Activated T-helper 2 cell treated with anti-CD3 and anti-CD28 coated beads, Interferon-gamma antibody, Interleukin-2, Interleukin-4, amounts not matched to agents 10 μg/mL and 5 μg/mL and 100 μg/mL, durations not matched to agents 14 hours and 24 hours and 36 hours (primary cell): ENCODE measurements at places on chromosomes 3 and 15.
A peak's percentile ranks its signal among the peaks of the same experiment; 100 is the strongest.

DNA sequence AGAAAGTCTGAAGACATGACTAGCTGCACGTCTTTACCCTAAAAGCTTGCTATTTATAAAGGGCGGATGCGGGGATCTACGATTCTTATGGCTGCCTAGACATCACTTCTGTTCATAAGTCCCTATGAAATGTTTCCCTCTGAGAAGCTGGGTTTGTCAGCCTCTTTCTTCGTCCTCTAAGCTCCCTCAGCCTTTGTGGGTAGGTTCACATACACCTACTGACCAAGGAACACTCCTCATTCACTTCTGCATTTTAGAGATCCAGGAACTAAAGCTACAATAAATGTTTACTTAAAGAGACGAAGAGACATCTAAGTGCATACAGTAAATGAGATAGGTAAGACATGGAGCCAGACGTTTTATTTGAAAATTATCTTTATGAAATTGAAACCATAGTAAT lies 16.7 kb upstream of the RAMAC start:
- DNase-seq: no peak

- DNase-seq: no peak
These were observed 47.5 kb upstream of the SSR3 start for GRCh38 chr3:156602424-156602823.

- DNase-seq: no peak
These were observed 5.4 kb downstream of the ISL2 start for GRCh38 chr15:76342058-76342381.

DNA sequence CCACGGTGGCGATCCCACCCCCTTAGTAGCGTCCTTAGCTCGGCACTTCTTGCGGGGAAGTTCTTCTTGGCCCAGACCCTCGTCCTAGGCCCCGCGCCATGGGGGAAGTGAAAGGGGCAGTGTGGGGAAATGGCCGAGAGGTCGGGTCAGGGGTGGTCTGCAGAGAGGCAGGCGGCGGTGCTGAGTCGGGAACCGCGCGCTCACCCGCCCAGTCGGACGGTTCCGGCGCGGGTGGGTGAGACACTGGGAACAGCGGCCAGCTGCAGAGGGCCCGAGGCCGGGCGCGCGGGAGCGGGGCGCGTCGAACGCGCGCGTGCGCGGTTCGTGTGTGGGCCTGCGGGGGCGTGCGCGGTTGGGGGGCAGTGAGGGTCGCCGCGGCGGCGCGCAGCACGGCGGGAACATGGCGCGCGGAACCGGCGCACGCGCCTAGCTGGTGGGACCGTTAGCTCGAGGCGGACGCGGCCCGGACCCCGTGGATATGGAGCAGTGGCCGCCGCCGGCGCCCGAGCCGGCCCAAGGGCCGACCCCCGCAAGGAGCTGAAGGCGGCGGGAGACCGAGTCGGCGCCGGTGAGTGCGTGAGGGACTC lies 246.9 kb downstream of the GOLGA6L6 start:
- peak; percentile 8 for DNase-seq

DNA sequence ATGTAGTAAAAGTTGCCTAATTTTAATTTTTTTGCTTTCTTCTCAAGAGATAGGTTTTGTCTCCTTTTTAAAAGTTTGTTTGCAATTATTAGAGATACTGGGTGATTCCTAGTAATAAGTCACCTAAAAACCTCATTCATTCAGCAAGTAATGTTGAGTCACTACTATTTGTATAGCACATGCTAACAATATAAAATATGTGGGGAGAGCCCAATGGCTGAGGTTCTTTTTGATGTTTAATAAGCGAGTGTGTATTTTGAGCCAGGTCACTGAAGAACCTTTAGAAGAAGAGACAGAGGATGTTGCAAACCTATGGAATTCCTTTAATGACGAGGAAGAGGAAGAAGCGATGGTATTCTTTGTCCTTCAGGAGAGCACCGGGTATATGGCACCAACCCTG lies 123.7 kb upstream of the CHRM5 start:
- DNase-seq: no peak

- DNase-seq: no peak
These were observed 11.2 kb upstream of the ACTL6A start for GRCh38 chr3:179551349-179552105.

GRCh38 chr3:31770822-31771326 lies 210.2 kb downstream of the OSBPL10 start:
- DNase-seq: no peak

GRCh38 chr3:173371848-173372487 lies 25.6 kb upstream of the NLGN1 start:
- DNase-seq: no peak

GRCh38 chr3:195162033-195162669 lies 108.8 kb downstream of the XXYLT1 start:
- no peak for DNase-seq

DNA sequence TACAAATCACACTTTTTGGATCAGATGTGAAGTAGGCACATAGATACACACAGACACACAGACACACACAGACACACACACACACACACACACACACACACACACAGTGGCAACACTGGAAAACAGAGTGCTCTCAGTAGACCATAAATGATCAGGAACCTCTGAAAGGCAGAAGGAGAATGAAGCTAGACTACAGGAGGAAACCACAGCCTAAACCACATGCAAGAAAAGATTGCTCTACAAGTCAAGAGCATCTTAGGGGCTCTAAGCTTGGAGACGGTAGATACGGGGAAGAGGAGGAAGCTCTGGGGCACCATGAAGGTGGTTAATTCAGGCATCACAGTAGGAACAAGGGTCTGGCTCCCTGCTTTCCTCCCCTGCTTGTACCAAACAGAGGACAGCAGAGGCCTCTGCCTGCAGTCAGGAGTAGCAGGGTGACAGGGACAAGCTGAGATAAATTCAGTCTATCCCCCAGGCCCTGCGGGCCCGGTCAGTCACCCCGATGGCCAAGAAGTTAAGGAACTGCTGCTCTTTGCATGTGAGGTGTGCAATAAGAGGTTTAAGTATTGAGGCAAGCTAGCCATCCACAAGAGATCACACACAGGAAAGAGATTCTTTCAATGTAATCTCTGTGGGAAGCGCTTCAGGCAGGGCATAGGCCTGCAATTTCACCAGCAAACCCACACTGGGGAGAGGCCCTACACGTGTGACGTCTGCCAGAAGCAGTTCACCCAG lies 23.5 kb upstream of the ARPIN start:
- DNase-seq: peak; percentile 26

GRCh38 chr15:39554746-39555387 lies 26.0 kb upstream of the THBS1 start:
- no peak for DNase-seq

GRCh38 chr3:155629556-155629955 lies 115.3 kb downstream of the PLCH1 start:
- no peak for DNase-seq

- no peak for DNase-seq
These were observed 108.9 kb upstream of the TSC22D2 start for GRCh38 chr3:150299201-150299600.

DNA sequence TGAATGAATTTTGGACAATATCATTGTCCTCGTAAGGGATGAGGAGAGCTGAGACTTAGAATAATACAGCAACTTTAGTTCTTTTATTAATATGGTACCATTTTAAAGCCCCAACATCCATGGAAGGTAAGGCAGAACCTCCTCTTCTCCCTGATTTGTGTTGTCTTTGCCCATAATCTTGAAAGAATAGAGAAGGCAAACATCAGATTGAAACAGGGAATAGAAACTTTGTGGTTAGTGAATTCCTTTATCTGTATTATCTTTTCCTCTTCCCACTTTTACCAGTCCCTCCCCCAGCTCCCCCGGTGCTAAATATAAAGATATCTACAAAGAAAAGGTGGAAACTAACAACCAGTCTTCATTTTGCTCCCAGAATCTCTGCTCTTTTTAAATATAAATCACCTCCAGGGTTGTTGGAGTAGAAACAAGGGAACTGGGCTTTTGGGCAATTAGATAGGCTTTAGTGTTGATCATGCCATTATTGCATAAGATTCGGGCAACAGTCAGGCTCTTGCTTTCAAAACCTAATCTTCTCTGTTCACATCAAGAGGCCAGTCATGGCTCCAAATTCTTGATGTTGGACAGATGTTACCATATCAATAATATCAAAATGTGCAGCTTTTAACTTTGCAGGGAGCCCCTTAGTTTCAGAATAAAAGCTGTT lies 32.5 kb downstream of the ITPR1 start:
- DNase-seq: no peak

DNA sequence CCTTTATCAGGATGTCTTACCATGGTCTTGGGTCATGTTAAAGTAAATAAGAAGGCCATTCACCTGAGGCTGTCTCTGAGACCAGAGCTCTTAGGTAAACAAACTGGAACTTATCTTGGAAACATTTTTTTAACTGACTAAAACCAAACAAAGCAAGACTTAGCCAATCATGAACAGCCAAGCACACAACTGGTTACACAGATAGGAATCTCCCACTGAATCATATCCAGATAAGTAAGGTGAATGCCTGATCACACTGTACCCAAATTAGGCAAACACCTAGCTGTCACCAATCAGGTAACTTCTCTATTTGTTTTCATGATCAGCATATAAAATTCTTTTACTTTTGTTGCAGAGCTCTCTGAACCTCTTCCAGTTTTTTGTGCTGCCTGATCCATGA lies 205.4 kb downstream of the CNTN3 start:
- DNase-seq: no peak

DNA sequence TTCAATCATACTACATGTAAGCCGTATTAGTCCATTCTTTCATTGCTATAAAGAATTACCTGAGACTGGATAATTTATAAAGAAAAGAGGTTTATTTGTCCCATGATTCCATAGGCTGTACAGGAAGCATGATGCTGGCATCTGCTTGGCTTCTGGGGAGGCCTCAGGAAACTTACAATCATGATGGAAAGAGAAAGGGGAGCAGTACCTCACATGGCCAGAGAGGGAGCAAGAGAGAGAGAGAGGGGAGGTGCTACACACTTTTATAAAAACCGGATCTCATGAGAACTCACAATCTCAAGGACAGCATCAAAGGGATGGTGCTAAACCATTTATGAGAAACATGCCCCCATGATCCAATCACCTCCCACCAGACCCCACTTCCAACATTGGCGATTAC lies 14.3 kb upstream of the CLASP2 start:
- DNase-seq: no peak

GRCh38 chr15:33788906-33789540 lies 179.3 kb upstream of the CHRM5 start:
- no peak for DNase-seq

DNA sequence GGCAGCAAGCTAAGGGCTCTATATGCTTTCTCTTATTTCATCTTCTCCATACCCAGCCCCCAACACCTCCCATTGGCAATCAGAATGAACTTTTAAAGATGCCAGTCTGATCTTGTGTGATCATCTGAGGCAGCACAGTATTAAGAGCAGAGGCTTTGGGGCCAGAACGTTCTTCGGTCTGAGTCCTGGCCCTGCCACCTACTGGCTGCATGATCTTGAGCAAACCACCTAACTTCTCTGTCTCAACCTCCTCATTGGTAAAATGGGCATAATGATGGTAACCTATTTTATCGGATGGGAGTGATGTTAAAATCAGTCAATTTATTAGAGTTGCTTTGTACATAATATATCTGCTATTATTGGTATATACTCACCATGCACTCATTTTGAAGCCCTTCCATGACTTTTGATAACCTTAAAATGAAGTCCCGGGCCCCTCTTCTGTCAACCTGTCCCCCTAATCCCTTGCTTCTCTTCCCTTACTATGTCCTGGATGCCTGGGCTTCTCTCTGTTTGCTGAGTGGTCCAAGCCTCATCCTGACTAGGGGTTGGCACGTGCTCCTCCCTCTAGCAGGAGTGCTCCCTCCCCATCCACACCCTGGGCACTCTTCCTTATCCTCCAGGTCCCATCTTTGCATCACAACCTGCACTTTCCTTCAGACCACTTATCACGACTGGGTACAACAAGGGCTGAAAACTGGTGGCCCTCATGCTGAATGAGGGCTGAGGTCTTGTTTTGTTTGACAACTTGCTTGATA lies 6.3 kb downstream of the EFCAB12 start:
- no peak for DNase-seq

- DNase-seq: no peak
These were observed 38.8 kb downstream of the CPA3 start for GRCh38 chr3:148903941-148904340.

DNA sequence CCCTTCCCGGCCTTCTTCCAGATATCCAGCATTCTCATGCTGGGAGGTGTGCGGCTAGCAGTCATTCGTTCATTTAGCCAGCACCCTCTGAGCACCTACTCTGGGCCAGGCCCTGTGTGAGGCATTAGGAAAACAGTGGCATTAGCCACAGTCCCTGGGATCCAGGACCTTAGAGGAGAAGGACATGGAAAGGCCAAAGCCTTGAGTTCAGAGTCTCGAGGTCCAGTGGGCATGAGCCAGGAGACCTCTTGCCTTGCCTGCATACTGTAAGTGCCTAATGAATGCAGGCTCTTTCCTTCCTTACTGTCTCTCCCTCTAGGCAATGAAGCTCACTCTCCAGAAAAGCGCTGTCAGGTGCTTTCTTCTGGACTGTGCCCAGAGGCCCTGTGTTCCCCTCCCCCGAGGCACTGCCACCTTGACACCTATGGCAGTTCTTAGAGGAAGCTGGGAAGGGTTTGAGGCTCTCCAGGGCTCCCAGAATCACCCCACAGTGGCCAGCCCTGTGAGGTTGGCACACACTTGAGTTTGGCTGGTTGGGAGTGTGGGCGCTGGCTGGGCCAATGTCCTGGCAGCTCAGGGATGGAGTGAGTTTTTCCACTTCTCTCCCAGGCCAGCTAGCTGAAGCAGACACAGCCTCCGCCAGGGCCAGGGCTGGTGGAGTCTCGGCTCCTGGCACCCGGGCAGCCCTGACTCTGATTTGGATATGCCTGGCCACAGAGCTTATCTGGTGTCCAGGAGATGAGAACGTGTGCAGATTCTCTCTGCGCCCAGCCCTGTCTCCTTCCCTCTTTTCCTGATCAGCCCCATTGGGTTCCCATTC lies 5.4 kb downstream of the CORO2B start:
- no peak for DNase-seq

- DNase-seq: no peak
These were observed 636.1 kb downstream of the NTRK3 start for GRCh38 chr15:87620393-87620792.

GRCh38 chr3:196351541-196351940 lies 13.4 kb upstream of the TM4SF19 start:
- DNase-seq: no peak

- no peak for DNase-seq
These were observed 160.9 kb upstream of the GALNT15 start for GRCh38 chr3:16013568-16013967.

- DNase-seq: no peak
These were observed 37.6 kb downstream of the SPTSSB start for GRCh38 chr3:161333696-161334095.

- no peak for DNase-seq
These were observed 34.0 kb upstream of the CCK start for GRCh38 chr3:42300013-42300412.

GRCh38 chr3:106263546-106263945 lies 394.7 kb upstream of the CBLB start:
- DNase-seq: no peak

DNA sequence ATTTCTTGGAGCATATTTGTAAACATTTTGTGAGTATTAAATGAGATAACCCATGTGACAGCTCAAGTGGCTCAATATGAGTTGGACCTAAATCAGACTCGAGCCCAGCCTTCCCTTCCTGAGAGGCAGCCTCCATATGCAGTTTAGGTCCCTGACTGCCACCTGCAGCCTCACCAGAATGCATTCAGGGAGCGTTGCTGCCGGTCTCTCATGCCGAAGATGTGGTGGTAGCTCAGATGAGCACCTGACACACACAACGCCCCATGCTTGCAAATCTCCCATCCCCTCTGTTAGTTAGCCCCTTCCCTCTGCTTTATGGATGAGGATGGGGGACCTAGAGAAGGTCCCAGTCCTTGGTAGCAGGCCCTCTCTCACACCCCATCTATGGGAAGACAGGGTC lies 9.2 kb downstream of the ST6GAL1 start:
- no peak for DNase-seq

GRCh38 chr3:107370907-107371306 lies 6.3 kb upstream of the CCDC54 start:
- no peak for DNase-seq
